AG10803 (cell line): ENCODE measurements at places on chromosomes 3 and 15.

- peak; percentile 19 for DNase-seq
These were observed 10.3 kb downstream of the TIMP4 start for GRCh38 chr3:12148183-12148940.

GRCh38 chr15:40364251-40364650 is 6.2 kb downstream of the DISP2 start:
- DNase-seq, result no peak

DNA sequence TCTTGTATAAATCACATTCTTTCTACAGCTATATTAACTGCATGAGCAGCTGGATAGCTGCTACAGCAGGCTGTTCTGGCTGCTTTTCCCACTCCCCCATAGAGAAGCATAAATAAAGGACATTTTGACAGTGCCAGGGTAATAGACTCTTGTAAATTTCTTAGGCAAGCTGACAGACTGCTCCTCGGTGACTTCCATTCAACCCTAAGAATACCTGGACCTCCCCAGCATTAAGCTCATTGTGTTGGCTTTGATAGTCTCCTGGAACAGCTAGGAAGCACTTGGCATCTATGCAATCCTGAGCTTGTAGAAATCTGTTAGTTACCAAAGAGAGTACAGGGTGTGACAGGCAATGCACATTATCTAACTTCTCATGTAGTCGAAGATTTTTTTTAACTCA is 475.4 kb downstream of the AGBL1 start:
- no peak for DNase-seq

DNA sequence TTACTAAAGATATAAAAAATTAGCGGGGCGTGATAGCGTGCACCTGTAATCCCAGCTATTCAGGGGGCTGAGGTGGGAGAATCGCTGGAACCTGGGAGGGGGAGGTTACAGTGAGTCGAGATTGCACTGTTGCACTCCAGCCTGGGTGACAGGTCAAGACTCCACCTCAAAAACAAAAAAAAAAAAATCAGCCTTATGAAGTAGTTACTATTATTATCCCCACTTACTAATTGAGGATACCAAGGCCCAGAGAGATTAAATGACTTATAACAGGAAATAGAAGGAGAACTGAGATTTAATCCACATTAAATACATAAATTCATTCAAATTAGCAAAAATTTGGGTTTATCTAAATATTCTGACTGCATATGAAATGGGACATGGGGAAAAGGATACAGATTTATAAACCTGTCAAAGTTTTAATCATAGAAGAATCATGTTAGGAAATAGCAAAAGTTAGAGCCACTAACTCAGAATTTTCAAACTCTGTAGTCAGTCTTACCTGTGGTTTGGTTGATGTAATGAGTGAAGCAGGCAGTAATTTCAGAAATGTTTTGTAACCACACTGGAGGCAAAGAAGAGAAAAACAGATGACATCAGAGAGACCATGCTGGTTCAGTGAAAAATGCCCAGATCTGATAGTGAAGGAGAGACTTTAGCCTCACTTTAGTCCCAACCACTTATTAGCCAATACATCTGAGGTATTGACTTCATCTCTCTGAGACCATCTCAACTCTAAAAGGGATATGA is 25.0 kb upstream of the ACAP2 start:
- DNase-seq, result peak; percentile 60

- DNase-seq, result no peak
These were observed 191.9 kb upstream of the LINGO1 start for GRCh38 chr15:77824361-77825251.

- DNase-seq, result no peak
These were observed 15.0 kb upstream of the ACAD9 start for GRCh38 chr3:128864351-128864811.
